ENCODE measurements at places on chromosomes 11 and 22.

DNA sequence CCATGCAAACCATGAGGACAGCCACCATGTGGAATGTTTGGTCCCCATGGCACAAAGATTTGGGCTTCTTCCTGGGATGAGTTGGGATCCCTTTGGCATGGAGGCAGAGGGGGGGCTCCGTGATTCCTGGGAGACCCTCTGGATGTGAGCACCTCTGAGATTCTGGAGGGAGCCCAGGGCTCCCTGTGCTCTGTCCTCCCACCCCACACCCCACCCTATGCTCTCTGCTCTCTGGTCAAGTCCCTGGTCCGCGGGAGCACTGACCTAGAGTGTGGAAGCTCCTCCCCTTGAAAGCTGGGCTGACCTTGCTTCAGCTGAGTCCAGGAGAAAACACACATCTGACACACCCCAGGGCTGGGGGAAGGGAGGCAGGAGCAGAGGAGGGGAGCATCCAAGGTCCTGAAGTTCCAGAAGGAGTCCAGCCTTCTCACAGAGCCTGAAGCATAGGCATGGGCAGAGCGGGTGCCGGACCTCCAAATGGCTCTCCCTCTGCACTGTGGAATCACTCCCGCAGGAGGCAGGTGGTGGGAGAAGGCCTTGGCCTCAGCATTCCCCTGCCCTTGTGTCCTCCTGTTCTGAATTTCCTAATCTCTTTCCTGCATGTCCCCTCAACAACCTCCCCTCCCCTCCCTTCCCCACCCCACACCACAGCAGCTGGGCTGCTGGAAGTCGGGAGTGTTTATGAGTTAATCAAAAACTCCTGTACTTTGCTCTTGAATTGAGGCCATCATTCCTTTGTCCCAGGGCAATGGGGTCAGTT lies 25.7 kb upstream of the OAF start:
- peak; percentile 89 for DNase-seq

DNA sequence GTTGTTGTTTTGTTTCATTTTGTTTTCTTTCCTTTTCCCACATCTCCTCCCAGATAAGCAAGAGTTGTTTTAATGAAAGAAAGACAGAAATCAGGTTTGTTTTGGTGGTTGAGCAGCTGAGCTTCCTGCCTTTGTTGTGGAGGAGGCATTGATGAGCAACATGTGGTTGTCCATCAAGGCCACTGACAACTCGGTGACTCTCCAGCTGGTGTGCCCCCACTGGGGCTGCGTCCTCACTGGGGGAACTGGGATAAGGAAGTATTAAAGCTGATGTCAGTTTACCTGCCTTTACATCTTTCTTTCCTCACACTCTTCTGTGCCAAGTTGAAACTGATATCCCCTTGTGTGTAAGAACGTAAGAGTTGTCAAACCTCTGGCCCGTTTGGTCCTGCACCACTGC lies 5.9 kb downstream of the VPS26B start:
- DNase-seq: no peak

DNA sequence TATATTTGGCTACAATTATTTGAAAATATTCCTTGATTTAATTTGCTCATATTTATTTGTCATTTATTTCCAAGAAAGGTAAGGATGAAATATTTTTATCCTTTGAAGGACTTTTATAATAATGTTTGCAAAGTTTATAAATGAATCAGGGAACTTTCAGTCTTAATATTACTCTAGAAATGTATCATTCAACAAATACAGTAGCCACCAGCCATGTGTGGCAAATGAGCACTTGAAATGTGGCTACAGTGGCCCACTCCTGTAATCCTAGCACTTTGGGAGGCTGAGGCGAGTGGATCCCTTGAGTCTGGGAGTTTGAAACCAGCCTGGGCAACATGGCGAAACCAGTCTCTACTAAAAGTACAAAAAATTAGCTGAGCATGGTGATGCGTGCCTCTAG lies 20.3 kb upstream of the PHF21A start:
- no peak for DNase-seq

GRCh38 chr11:122803716-122804115 lies 34.6 kb upstream of the CRTAM start:
- no peak for DNase-seq

DNA sequence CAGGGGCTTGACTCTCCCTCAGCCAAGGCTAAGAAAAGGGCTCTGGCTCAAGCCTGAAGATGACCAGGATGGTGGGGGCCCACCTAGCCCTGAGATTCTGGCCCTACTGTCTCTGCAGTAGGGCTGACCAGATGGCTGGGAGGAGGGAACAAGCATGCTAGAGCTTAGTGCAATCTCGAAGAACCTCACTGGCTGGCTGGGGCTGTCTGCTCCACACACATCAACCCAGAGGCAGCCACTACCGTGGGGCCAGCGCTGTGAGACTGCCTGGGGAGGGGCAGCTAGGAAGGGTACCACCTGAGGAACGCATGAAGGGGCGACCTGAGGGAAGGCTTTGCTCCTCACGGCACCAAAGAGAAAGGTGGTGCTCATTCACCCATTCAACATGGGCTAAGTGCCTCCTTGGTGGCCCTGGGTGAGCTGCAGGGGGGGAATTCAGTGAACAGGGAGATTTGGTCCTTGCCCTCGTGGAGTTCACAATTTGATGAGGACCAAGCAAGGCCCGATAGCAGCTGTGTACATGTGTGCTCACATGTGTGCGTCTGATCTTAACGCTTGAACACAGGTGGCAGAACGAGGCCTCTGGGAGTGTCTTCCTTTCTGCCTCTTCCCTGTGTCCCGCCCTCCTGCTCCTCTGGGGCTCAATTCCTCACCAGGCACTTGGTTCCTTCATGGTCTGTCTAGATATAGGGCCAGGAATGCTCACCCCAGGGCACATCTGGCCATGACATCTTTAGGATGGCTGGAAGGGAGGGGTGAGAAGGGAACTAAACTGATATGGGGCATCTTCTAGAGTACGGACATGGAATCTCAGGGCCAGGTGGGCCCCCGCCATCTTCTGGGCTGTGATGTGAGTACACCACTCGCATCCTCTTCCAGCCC lies 102.3 kb upstream of the PITPNB start:
- DNase-seq: no peak

GRCh38 chr22:40597526-40598430 lies 38.7 kb downstream of the MRTFA start:
- DNase-seq: no peak

- DNase-seq: peak; percentile 49
Observed at GRCh38 chr22:24414984-24415945, 12.1 kb upstream of the ADORA2A start.

DNA sequence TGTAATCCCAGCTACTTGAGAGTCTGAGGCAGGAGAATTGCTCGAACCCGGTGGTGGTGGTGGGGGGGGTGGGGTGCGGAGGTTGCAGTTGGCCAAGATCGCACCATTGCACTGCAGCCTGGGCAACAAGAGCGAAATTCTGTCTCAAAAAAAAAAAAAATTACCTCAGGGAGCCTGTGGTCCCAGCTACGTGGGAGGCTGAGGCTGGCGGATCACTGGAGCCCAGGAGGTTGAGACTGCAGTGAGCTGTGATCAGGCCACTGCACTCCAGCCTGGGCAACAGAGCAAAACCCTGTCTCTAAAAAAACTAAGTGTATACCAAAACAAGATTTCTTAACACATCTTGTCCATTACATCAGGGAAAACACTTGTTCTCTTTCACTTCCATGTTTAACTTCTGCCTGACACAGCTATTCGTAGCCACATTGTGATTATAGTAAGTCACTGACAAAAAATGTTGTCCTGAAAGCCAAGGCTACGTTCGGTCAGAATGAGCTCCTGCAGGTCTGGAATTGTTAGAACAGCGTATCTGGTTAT lies 1.4 kb downstream of the TMEM80 start:
- no peak for DNase-seq

DNA sequence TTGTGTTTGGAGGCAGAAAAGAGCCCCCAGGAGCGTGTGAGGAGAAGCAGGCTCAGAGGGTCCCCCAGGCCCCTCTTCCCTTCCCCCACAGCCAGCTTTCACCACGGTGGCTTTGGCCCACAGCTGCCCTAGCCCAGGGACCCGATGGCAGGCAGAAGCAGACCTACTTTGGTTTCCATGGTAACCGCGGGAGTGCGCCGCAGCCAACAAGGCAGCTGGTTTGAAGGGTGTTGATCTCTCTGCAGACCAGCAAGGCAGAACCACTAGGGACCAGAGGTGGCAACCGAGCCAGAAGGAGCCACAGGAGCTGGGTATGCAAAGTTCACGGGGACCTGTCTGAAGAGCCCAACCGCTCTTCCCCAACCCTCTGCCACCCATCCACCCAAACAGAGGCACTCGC lies 69.4 kb downstream of the BUD13 start:
- peak; percentile 45 for DNase-seq

DNA sequence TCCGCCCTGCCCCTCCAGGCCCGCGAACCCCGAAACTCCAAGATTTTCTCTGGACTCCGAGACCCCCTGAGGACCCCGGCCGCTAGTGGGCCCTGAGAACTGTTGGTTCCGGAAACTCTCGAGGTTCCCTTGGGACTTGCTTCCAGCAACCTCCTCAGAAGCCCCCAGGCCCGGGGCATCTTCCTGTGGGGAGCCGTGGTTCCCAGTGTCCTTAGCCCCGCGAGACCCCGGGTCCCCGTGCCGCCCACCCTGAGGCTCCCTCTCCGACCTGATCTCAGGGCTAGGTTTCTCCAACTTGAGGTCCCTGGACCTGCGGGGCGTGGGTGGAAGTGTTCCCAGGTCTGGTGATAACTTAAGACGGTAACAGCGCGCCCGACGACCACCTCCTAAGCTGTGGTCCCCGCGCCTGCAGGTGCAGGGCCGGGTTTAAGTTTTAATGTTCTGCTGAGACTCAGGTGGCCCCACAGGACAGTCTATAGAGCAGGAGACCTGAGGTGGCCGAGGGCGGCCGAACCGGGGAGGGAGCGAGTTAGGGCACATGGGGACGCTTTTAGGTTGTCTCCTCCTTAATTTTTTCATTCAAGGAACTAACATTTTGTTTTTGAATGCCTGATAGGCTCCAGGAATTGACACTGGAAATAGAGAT lies 720 bp downstream of the FAM118A start:
- peak; percentile 55 for DNase-seq

DNA sequence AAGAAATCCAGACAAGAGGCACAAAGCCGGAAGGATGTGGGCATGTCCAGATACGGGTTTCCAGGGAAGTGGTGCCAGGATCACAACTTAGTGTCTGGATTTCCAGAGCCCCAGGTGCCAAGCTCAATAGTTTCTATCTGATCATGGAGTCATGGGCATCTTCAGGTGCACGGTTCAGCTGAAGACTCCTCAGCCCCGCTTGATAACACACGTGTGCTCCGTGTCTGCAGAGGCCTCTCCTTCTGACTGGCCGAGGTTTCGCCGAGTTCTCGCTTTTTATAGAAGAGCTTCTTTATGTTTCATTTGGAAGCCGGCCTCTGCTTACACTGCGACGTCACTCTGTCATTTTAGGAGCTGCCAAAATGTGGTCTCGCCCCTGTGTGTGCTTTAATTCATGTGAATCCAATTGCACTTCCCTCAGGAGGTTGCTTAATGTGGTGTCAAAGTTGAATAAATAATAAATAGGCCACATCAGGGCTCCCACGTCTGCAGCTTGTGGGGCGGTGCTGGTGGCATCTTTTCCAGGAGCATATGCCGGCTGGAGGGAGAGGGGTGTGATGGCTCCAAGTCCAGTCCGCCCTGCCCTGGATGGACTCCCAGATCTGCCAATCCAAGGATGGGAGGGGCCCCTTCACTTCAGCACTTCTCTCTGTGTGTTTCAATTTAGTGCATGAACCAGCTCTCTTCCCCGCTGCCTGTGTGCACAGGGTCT lies 1410.8 kb downstream of the TBC1D22A start:
- no peak for DNase-seq

DNA sequence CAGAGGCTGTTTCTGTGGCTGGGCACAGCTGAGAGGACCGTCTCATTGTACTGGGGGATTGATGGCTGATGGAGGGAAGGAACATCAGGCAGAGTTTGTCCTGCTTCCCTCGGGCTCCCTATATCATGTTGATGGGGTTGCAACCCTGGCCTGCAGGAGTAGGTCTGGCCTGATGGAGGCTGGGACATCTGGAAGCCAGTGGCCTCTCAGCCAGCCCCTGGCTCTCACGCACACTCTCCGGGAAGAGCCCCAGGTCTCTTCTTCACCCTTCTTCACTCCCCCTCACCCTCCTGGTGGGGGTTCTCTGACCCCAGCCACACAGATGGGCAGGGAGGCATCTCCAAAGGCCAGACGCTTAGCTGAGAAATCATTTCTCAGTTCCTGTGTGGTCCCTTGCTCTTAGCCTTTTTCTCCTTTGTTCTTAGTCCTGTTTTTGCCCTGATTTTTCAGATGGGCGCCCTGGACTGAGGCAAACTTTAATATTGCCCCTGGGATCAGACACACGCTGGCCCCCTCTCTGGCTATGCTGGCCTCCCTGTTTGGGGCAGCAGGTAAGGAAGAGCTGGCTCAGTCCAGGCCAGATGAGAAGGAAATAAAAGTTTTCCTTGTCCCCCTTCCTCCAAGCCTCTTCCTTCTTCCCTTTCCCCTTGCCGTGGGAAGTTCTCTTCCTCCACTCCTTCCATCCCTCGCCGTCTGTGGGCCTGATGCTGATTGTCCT lies 13.9 kb upstream of the ANO1 start:
- DNase-seq: no peak
